Activated T-cell treated with anti-CD3 and anti-CD28 coated beads, Interleukin-2, amount 50 U/mL, for 72 hours (primary cell): ENCODE measurements at places on chromosomes 11 and 22. TPM values are rescaled to one million over a fixed set of nuclear protein-coding genes. Genes with fewer than 3 reads are reported as not detected.

- H3K27ac ChIP-seq, result no peak overlapping the region
- H3K36me3 ChIP-seq, result no peaks in the 10 kb centered on the region
- H3K27me3 ChIP-seq, result no peaks in the 10 kb centered on the region
- peaks cover 65% of the 10 kb centered on the region for H3K4me1 ChIP-seq
- H3K4me3 ChIP-seq, result no peak overlapping the region
- DNase-seq, result peak; percentile 37
These were observed 44.9 kb upstream of the ETS1 start for GRCh38 chr11:128632141-128632791.

DNA sequence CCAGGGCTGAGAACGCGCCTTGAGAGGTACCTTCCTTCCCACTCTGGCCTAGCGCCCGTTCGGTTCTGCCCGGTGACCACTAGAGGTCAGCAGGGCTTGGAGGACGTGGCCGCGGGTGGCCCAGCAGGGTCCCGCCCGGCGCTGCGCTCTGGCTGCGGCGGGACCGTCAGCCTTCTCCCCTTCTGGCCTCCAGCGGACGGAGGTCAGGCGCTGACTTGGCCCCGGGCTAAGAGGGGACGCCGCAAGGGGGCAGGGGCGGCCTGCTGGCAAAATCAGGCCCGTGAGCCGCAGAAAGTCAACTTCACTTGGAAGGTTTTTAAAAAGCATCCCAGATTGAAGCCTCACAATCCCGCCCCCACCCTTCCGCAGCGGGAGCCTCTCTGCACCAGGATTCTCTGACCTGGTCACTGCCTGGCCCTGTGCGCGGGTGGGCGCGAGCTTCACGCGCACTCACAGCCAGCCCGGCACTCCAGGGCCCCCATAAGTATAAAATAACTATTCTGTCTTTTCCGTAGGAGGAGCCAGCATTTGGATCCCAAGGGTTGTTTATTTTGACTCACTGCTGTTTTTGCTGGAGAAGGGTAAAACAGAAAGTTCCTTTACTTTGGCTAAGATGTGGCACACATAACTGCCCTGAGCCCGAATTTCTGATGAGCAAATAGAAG lies 23.2 kb upstream of the ZBTB16 start:
- H3K27ac ChIP-seq, result no peak overlapping the region
- H3K27me3 ChIP-seq, result no peaks in the 10 kb centered on the region
- H3K4me1 ChIP-seq, result no peaks in the 10 kb centered on the region
- no peaks in the 10 kb centered on the region for H3K36me3 ChIP-seq
- peak; percentile 57 for DNase-seq

- peaks cover 57% of the 10 kb centered on the region for H3K4me1 ChIP-seq
- no peaks in the 10 kb centered on the region for H3K27me3 ChIP-seq
- peak; percentile 61 for DNase-seq
- H3K4me3 ChIP-seq, result peak overlapping the region; percentile 40
- no peaks in the 10 kb centered on the region for H3K36me3 ChIP-seq
- no peak overlapping the region for H3K27ac ChIP-seq
These were observed 22.3 kb downstream of the KCNQ1 start for GRCh38 chr11:2466869-2467694.

DNA sequence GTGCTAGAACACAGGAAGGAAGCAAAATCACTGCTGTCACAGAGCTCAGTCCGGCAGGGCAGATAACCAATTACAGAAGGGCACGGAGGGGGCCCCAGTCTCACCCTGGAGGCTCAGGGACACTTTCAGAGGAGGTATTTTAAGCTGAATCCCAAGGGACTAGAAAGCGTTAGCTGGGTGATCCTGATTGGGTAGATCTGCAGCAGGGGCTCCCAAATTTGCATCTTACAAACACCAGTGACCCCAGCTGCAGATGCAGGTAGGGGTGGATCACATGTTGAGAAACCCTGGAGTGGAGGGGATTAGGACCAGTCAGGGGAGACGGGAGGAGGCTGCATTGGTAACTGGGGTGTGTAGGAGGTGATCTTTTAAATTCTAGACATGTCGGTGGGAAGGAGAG lies 91.4 kb downstream of the CSNK2A3 start:
- no peaks in the 10 kb centered on the region for H3K36me3 ChIP-seq
- no peak for DNase-seq
- H3K4me1 ChIP-seq, result no peaks in the 10 kb centered on the region
- H3K4me3 ChIP-seq, result no peak overlapping the region
- H3K27me3 ChIP-seq, result no peaks in the 10 kb centered on the region

DNA sequence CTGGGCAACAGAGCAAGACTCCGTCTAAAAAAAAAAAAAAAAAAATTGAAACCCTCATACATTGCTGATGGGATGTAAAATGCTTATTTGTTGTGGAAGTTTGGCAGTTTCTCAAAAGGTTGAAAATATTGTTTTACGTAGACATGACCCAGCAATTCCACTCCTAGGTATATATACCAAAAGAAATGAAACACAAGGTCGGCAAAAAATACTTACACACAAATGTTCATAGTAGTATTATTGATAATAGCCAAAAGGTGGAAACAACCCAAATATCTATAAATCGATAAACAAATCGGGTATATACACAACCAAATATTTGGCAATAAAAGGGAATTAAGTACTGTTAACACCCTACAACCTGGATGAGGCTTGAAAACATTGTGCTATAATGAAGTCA lies 5.1 kb upstream of the ZNF143 start:
- peaks cover 7% of the 10 kb centered on the region for H3K36me3 ChIP-seq
- DNase-seq, result no peak
- H3K4me3 ChIP-seq, result no peak overlapping the region
- no peaks in the 10 kb centered on the region for H3K27me3 ChIP-seq
- H3K4me1 ChIP-seq, result peaks cover 7% of the 10 kb centered on the region
- no peak overlapping the region for H3K27ac ChIP-seq

GRCh38 chr22:49502126-49502826 lies 325.4 kb downstream of the BRD1 start:
- no peaks in the 10 kb centered on the region for H3K36me3 ChIP-seq
- peak overlapping the region; percentile 29 for H3K4me3 ChIP-seq
- no peak for DNase-seq
- H3K27me3 ChIP-seq, result no peaks in the 10 kb centered on the region

GRCh38 chr11:94771390-94771789 lies 3.2 kb downstream of the AMOTL1 start:
- peaks cover 60% of the 10 kb centered on the region for H3K27me3 ChIP-seq
- no peak overlapping the region for H3K27ac ChIP-seq
- DNase-seq, result no peak

- peaks cover 5% of the 10 kb centered on the region for H3K27me3 ChIP-seq
- no peak overlapping the region for H3K4me3 ChIP-seq
- no peaks in the 10 kb centered on the region for H3K36me3 ChIP-seq
These were observed 54.2 kb downstream of the OTOG start for GRCh38 chr11:17601256-17601671.

- no peaks in the 10 kb centered on the region for H3K36me3 ChIP-seq
- H3K4me1 ChIP-seq, result peaks cover 33% of the 10 kb centered on the region
- peak overlapping the region; percentile 73 for H3K27ac ChIP-seq
- peaks cover 19% of the 10 kb centered on the region for H3K27me3 ChIP-seq
These were observed 197.8 kb upstream of the SORL1-AS1 start for GRCh38 chr11:121650351-121651256.

GRCh38 chr11:64131683-64132190 lies 34.2 kb downstream of the MACROD1 start:
- no peak overlapping the region for H3K4me3 ChIP-seq
- no peak for DNase-seq
- no peaks in the 10 kb centered on the region for H3K4me1 ChIP-seq

The TCN1 gene
- not detected for total RNA-seq

The HSPB2 gene
- total RNA-seq, result not detected

The SAA1 gene
- not detected for total RNA-seq

The GAS2 gene
- total RNA-seq, result 2.0 TPM

The MFRP gene
- not detected for total RNA-seq
